ENCODE measurements at places on chromosomes 2 and 18. TPM values are rescaled to one million over a fixed set of nuclear protein-coding genes. Genes with fewer than 3 reads are reported as not detected.

CCL20 gene
- total RNA-seq, result not detected

- no peak for DNase-seq
Measured at GRCh38 chr18:12262748-12263147, 8.6 kb downstream of the CIDEA start.

POU3F3 gene
- not detected for total RNA-seq

GRCh38 chr2:150548527-150548926 is 61.1 kb upstream of the RND3 start:
- peak; percentile 45 for DNase-seq

DNA sequence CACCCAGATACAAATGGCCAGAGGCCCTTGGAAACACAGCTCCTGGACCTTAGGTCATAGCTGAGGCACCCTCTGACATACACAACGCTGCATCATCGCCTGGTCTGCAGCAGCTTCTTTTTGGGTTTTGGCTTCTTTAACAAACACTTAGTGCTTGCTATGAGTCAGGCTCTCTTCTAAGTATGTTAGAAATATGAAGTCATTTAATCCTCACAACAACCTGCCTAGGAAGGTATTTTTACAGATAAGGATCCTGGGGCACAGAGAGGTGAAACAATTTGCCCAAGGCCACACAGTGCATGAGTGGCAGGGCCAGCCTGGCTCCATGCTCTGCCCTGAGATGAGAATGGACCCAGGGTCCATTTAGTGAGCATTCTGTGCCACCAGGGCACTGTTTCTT is 96.6 kb downstream of the TMEM17 start:
- no peak for DNase-seq

LCT gene
- total RNA-seq, result 0.04 TPM

GRCh38 chr2:196287523-196287922 is 116.1 kb upstream of the STK17B start:
- no peak for DNase-seq

SIX2 gene
- not detected for total RNA-seq

RGPD4 gene
- total RNA-seq, result 0.07 TPM

GRCh38 chr2:4831751-4832150 is 860.4 kb upstream of the SOX11 start:
- DNase-seq, result no peak

DNA sequence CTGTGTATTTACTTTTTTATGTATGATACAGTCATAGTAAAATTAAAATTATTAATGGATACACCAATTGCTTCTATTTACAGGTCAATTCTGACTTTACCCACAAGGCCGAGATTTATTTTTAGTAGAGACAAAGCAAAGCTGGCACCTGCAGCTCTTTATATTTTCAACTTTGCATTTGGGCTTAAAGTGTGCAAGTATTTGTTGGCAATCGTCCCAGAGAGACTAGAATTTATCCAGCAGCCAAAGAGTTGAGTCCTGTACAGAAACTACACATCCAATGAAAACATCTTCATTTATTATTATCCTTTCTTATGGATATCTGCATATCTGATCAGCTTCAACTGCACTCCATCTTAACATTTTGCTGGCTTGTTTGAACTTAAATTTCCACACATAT is 485.6 kb downstream of the SOX11 start:
- DNase-seq, result no peak

DNA sequence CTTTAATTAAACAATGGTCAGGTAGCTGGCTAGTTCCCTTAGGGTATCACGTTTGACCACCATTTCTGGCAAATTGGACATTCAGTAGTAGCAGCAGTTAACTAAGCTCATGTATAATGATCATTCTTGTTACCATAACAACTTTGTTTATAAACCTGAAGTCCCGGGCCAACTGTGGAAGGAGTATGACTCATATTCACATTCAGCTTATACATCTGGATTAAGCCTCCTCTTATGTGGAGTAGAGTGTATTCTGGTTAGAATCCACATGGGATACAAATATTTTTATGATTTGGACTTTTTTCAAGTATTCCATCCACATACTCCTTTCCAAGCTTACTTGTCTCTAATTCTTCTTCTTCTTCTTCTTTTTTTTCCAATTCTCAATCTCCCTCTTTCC is 70.3 kb upstream of the ZSWIM2 start:
- no peak for DNase-seq

GRCh38 chr2:239856620-239857285 is 168.4 kb downstream of the NDUFA10 start:
- DNase-seq, result no peak

DLGAP1 gene
- 20.0 TPM for total RNA-seq

DNA sequence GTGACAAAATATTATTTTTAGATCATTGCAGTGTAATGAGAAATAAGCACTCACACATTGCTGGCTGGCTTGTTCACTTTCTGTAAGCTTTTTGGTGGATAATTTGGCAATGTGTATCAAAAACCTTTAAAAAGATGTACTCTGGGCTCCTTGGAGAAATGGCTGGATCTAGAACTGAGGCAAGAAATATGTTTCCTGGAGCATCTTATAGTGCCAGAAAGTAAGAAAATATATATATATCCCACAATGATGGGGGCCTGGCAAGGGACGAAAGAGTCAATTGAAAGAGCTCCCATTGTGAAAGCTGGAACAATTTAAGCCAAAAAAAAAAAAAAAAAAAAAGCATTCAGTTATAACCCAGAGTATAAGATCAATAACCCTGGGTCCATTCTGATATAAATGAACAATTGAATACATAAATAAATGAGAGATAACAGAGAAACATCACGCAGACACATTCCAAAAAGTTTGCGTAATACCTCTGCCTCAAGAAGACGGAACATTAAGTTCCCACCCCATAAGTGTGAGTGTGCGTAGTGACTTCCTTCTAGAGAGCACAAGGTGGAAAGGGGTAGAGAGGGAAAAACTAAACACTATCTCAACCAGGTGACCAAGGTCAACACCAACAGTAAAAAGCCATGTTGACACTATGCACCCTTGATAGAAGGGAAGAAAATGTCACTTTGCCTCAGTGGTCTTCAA is 77.5 kb downstream of the BIN1 start:
- no peak for DNase-seq

- DNase-seq, result no peak
Measured at GRCh38 chr2:237509905-237510304, 22.9 kb downstream of the MLPH start.

METAP1D gene
- 6.4 TPM for total RNA-seq

SCN3A gene
- not detected for total RNA-seq

- DNase-seq, result no peak
Measured at GRCh38 chr2:55119711-55120487, 69.6 kb upstream of the RTN4 start.

IMMT gene
- 112 TPM for total RNA-seq

DNA sequence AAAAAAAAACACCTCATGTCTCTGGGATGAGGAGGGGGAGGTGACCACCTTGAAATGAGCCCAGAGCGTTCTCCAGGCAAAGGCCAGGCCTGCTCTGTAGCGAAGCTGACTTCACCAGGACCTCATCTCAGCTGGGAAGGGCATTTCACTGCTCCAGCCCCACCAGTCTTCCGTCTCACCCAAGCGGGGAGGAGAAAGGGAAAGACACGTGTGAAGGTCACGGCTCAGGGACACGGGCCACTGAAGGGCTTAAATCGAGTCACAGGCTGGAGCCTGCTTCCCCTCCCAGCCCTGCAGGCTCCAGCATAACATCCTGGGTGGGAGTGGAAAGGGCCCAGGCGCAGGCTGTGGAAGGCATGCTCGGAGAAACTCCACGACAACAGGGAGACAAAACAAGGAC is 18.1 kb downstream of the THAP4 start:
- no peak for DNase-seq

DNA sequence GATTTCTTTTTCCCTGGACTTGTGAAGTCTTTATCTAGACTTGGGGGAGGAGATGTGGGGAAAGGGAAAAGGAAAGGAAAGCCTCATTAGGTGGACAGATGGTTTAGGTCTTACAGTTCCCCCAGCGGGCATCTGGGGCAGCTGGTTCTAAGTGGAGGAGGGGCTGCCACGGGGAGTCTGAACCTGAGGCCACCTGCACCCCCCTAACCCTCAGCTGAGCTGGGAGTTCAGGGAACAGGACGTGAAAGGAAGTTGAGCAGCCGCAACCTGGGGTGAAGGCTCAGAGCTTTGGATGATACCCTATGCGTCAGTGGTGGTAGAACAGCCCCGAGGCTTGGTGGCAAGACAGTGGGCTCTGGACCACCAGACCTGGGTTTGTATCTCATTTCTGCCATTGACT is 26.8 kb downstream of the ITM2C start:
- no peak for DNase-seq

- DNase-seq, result no peak
Measured at GRCh38 chr2:20913491-20913890, 90.6 kb upstream of the LDAH start.

BARD1 gene
- 30.6 TPM for total RNA-seq

- DNase-seq, result no peak
Measured at GRCh38 chr18:76358774-76359173, 136.3 kb downstream of the ZNF516 start.

LOXL3 gene
- total RNA-seq, result 29.8 TPM

GRCh38 chr2:37877457-37878315 is 47.4 kb upstream of the RMDN2 start:
- no peak for DNase-seq

TEKT4 gene
- total RNA-seq, result not detected

B3GNT7 gene
- total RNA-seq, result 42.2 TPM

- no peak for DNase-seq
Measured at GRCh38 chr2:101382442-101382841, 4.9 kb downstream of the CREG2 start.

- peak; percentile 34 for DNase-seq
Measured at GRCh38 chr2:72989770-72990556, 72.6 kb downstream of the EMX1 start.

GRCh38 chr2:70247364-70248180 is 856 bp downstream of the TIA1 start:
- DNase-seq, result no peak

DNA sequence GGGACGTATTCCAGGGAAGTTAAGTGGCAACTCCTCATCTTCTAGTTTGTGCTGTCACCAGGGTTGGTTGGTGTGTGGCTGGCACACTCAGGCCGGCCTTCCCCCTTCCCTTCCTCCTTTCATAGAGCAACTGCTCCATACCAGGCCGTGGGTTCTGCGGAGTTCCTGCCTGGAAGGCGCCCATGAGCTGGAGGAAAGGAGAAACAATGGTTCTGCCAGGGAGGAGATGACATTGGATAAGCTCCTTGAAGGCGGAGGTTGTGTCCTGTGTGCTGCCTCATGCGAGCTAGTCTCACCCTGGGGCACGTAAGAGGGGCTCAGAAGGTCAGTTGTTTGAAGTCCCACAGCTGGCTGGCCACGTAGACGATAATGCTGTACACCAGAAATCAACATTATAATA is 19.2 kb downstream of the ASAP2 start:
- no peak for DNase-seq

DNA sequence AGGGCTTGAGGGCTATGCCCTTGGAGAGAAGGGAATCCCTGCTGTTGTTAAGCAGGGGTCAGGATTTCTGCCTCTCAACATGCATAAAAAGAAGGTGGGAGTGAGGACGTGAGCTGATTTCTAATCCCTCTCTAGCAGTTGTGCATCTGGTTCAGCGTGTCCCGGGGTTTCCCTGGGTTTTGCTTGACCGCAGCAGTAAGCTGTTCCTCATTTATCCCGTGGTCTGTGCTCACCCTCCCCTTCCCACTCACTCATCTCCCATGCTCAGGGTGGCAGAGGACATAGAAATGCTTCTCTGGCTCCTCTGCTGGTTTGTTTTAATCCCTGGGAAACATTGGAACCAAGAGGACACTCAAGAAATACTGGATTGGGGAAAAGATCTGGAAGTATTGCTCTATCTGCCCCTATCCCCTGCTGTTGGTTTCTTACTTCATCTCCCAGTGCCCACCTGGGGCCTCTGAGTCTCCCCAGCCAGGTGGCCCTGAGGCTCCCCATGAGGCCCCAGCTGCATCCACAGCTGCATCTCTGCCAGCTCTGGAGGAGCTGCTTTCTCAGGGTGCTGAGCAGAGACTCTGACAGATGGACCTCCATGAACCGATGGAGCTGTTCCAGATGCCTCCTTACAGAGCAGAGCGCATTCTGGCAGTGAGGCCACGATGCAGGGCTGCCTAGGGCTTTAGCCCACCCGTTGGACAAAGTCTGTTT is 36.1 kb downstream of the TET3 start:
- no peak for DNase-seq

DNA sequence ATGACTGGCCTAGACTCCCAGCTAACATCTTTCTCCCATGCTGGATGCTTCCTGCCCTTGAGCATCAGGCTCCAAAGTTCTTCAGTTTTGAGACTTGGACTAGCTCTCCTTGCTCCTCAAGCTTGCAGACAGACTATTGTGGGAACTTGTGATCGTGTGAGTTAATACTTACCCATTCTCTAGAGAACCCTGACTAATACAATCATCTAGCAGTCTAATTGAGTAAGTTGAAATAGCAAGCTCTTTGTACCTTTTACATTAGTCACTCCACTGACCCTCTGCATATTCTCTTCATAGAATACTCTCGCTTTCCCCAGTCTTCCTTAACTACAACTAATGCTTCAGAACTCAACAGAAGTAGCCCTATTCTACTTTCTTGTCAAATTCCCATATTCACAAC is 434.6 kb upstream of the NXPH2 start:
- DNase-seq, result no peak

TEX44 gene
- not detected for total RNA-seq

DNA sequence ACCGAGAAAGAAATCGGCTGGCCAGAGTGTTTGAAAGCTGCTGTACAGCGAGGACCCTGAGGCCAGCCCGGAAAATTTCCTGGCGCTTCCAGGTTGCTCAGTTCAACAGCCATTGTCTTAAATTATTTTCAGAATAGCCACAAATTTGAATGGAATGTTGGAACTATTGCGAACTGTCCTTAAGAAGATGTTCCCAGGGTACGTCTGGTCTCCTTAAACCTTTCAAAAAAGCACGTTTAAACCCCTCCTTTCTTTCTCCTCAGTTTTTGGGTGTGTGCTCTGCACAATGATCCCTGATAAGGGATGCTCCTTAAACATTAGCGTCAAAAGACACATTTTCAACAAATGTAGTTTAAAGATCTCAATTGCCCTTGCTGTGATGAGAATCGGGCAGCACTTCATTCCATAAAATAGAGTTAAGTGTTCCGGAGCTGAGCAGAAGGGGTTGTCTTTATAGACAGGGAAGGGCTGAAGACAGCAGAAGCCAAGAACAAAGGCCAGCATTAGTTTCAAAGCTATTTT is 14.5 kb upstream of the LPIN2 start:
- DNase-seq, result no peak

DNA sequence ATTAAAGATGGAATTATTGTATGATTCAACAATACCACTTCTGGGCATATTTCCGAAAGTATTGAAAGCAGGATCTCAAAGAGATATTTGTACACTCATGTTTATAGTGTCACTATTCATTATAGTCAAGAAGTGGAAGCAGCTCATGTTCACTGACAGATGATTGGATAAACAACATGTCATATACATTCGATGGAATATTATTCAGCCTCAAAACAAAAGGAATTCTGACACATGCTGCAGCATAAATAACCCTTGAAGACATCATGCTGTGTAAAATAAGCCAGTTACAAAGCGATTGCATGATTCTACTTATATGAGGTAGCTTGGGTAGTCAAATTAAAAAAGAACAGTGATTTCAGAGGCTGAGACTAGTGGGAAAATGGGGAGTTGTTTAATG is 39.3 kb upstream of the PROKR1 start:
- no peak for DNase-seq

- peak; percentile 85 for DNase-seq
Measured at GRCh38 chr2:1900732-1901131, 156.4 kb upstream of the PXDN start.

GRCh38 chr2:94982675-94983074 is 42.8 kb upstream of the MAL start:
- DNase-seq, result no peak
